RCC 7860 (cell line): ENCODE measurements at places on chromosomes 6 and 20.

GRCh38 chr6:45420909-45421708 lies 43.4 kb upstream of the SUPT3H start:
- no peak for DNase-seq

GRCh38 chr6:29593199-29593855 lies 8.4 kb downstream of the OR2H2 start:
- no peak for DNase-seq

- no peak for DNase-seq
These were observed 40.3 kb downstream of the RSPO4 start for GRCh38 chr20:961768-962167.

DNA sequence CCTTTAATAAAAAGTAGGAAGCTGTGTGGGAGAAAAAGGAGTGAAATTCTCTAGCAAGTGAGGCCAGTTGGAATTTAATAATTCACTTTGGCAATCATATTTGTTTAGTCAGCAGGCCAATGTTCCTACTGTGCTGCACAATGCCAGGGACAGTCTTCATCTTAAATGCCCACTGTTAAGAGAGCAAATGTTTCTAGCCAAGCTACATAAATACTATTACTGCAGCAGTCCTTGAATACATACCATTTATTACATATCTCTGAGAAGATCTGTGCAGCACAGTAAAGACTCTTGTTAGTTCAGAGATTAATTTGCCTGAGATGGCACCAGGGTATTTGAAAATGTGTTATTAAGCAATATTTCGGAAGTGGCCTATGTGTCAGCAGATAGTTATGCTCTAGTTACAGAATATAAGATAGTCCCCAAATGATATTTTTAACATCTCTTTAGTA lies 105.4 kb downstream of the OGFRL1 start:
- DNase-seq = peak; percentile 46

- no peak for DNase-seq
These were observed 10.2 kb upstream of the DEFB113 start for GRCh38 chr6:49979584-49979983.

DNA sequence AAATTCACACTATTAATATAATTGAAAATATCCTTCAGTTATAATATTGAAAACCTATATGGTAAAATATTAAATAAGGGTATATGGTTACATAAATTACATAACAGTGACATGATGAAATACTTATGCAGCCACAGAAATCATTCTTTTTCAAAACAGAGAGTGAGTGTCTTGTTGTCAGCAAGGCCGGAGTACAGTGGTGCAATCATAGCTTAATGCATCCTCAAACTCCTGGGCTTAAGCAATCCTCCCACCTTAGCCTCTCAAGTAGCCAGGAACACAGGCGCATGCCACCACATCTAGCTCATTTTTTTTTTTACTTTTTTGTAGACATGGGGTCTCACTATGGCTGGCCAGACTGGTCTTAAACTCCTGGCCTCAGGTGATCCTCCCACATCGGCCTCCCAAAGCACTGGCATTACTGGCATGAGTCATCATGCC lies 40.4 kb downstream of the FAM8A1 start:
- no peak for DNase-seq

DNA sequence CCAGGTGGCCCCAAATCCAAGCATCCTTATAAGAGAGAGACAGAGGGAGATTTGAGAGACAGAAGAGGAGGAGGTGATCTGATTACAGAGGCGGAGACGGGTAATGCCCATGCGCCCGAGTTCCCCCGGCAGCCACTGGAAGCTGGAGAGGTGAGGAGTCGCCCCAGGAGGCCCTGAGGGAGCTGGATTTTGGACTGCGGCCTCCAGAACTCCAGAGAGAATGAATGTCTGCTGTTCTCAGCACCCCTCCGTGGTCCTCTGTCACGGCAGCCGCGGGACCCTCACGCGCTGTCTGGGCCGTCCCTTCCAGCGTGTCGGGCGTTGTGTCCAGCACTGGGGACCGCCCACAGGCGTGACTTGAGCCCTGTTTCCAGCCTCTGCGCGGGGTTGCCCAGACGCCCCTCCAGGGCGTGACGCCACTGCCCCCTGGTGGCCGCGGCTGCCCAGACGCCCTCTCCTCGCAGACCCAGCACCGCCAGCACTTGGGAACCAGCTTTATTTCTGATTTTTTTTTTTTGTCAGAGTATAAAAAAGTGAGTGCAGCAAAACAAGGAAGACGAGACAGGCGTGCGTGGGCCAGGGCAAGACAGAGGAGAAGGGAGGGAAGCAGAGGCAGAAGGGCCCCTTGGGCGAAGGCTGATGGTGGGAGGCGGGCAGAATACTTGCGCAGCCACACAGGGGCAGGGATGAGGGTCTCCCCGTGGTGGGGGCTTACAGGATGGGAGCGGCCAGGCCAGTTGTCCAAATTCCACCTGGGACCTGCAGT lies 4.1 kb upstream of the ZNF512B start:
- peak; percentile 65 for DNase-seq

- no peak for DNase-seq
These were observed 3.5 kb downstream of the RING1 start for GRCh38 chr6:33211666-33212422.

DNA sequence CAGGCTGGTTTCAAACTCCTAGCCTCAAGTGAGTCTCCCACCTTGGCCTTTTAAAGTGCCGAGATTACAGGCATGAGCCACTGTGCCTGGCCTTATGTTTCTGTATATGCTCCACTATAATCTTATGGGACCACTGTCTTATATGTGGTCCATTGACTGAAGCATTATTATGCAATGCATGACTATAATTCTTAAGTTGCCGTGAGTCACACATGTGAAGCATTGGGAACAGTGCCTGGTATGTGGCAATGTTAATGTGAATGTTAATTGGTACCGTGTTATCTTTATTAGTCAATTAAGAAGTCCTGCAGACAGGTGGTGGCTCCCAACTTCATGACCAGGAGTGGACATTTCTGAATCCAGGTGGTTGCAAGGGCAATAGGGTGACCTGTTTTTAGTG lies 14.7 kb upstream of the ASXL1 start:
- DNase-seq = no peak

DNA sequence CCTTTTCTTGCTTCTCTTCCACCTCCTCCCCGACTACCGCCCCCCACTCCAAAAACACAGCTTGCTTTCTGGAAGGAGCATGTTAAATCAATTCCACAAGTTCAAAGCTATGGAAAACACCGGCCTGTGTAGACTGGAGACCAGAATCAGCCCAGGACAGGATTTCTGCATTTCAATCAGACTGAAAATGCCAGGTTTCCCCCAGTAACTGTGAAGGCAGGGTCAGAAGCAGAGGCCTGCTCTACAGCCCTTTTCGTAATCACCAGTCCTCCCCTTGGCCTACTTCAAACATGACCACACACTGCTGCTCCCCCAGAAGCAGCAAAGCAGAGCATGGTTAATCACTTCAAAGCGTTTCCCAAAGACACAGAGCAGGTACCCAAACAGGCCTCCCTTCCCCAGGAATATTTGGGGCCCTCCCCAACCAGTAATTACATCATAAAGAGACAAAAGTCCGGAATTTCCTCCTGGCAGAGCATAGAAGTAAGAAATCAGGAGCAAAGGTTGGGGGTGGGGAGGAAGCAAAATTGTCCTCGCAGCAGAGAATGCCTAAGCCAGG lies 38.4 kb downstream of the ZMYND8 start:
- DNase-seq = peak; percentile 50

GRCh38 chr20:43183536-43184070 lies 6.1 kb downstream of the PTPRT start:
- no peak for DNase-seq

DNA sequence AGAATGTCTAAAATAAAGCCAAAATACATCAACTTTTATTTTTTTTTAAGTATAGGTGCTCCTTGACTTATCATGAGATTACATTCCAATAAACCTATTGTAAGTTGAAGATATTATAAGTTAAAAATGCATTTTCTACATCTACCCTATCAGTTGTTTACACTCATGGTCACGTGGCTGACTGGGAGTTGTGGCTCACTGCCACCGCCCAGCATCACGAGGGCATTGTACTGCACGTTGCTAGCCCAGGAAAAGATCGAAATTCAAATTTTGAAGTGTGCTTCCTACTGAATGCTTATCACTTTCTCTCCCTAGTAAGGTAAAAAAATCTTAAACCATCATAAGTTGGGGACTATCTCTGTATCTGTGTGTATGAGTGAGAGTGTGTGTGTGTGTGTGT lies 126.6 kb upstream of the RIN2 start:
- DNase-seq = no peak

DNA sequence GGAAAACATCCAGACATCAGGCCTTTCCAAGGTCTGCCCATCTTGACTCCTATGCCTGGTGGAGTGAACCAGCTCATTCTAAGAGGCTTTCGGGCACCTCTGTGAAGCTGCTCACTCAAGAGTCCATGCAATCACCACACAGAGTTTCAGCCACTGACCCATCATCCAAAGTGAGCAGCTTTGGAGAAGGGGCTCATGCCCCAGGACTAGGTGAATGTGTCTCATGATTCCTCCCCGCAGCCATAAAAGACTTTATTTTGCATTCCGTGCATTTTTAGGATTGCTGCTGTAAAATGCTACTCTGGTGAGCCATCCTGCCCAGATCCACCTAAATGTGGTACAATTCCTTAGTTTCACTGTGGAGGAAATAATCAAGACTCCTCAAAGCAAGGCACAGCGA lies 44.5 kb upstream of the EZR start:
- no peak for DNase-seq

GRCh38 chr6:68756454-68757375 lies 121.6 kb downstream of the ADGRB3 start:
- no peak for DNase-seq

DNA sequence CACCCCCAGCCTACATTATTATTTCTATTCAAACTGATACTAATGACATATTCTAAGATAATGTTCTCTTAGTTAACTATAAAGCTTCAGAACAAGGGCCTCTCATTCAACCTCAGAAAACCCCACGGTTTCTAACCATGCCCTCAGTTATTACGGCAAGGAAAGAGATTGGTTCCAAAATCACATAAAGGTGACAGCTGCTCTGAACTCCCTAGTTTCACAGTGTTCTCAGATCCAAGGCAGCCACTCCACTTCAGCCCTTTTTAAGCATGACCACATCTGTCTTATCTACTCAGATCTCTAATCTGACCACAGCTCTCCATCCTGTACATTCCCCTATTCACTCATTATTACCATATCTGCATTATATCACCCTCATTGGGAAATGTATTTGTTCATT lies 98.8 kb upstream of the CEP85L start:
- DNase-seq = no peak

GRCh38 chr6:163825033-163825432 lies 410.5 kb downstream of the QKI start:
- peak; percentile 64 for DNase-seq

- no peak for DNase-seq
These were observed 25.0 kb downstream of the TMEM242 start for GRCh38 chr6:157298216-157298724.

DNA sequence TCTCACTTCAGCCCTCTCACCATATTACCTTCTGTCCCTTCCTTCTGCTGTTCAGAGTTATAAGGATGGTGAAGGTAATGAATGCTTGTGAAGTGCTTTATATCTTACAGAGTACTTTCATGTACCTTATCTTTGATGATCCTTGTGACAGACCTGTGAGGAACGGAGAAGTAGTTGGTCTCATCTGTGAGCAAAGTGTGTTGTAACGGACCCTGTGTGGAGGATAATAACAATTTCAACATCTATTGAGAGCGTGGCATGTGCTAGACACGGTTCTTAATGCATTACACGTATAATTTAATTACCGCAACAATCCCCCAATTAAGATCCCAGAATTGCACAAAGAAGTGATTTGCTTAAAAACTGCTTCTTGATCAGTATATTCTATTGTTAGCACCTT lies 124.6 kb downstream of the ANKS1A start:
- no peak for DNase-seq

GRCh38 chr6:147765541-147765940 lies 257.1 kb downstream of the SAMD5 start:
- no peak for DNase-seq

DNA sequence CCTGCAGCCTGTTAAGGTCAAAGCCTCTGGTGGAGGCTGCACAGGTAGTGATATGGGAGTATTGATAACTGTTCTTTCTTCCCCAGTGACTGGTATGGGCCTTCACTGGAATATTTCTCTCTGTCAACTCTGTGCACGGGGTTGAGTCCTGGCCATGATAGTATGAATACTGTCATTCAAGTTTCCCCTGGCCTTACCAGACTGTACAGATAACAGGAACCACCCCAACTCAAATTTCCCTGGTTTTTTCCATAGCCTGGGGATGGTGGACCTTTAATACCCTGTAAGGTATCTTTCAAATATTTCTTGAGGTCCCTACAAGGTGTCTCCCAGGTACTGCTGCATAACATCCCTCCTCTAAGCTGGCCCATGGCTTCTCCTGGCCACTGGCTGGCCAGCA lies 51.4 kb upstream of the TNFAIP3 start:
- no peak for DNase-seq

DNA sequence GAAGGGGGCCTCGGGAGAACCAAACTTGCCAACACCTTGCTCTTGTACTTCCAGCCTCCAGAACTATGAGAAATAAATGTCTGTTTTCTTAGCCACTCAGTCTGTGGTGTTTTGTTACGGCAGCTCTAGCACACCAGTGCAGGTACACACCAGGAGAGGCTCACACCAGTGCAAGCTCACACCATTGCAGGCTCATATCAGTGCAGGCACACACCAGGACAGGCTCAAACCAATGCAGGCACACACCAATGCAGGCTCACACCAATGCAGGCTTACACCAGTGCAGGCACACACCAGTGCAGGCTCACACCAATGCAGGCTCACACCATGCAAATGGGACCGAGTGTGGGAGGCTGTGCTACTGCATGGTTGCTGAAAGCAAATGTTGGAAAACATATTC lies 4.9 kb upstream of the CTCFL start:
- DNase-seq = no peak

GRCh38 chr20:63265891-63266515 lies 6.6 kb upstream of the ARFGAP1 start:
- DNase-seq = no peak

DNA sequence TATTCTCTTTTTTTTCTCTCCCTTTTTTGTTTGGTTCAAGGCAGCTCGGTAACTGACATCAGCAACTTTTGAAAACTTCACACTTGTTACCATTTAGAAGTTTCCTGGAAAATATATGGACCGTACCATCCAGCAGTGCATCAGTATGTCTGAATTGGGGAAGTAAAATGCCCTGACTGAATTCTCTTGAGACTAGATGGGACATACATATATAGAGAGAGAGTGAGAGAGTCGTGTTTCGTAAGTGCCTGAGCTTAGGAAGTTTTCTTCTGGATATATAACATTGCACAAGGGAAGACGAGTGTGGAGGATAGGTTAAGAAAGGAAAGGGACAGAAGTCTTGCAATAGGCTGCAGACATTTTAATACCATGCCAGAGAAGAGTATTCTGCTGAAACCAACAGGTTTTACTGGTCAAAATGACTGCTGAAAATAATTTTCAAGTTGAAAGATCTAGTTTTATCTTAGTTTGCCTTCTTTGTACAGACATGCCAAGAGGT lies 10.6 kb downstream of the HEY2 start:
- DNase-seq = no peak

DNA sequence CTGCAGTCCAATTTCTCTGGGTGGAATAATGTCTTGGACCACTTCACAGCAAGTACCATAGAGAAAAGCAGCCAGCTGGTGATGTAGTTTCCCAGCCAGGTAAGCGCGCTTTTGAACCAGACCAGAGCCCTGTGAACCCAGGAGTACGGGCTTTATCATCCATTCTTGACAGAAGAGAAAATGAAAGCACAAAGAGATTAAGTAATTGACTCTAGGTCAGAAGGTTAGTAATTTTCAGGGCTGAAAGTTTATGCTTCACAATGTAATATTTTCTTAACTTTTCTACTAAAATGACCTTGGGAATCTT lies 7.1 kb upstream of the UST start:
- no peak for DNase-seq

GRCh38 chr6:48765352-48765961 lies 654.5 kb upstream of the PTCHD4 start:
- DNase-seq = no peak
